Activated T-cell treated with anti-CD3 and anti-CD28 coated beads for 24 hours (primary cell): ENCODE measurements at places on chromosomes 2 and 18.

GRCh38 chr2:217863883-217864282, 138.9 kb downstream of the TNS1 start:
- no peak for DNase-seq

DNA sequence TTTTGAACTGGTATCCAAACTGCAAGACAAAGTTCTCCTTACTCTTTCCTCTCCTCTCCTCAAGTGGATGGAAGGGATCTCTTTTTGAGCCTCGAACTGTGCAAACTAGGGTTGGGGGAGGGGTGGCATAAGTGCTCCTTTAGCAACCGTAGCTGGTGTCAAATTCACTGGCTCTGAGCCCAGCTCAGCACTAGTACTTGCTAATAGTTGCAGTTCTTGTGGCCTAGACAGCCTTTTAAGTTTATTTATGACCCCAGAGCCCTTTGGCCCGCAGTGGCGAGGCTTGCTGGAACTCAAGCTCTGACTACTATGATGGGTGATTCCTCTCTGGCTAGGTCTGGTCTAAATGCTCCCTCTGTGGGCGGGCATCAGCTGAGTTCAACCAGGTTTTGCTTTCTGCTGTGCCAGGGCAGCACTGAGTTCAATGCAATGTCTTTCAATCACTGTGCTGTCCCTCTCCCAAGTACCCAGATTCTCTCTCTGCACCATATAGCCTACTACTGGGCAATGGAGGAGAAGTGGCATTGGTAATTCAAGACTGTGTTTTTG, 528.4 kb upstream of the SYT4 start:
- DNase-seq: no peak

GRCh38 chr2:186526281-186526680, 40.2 kb downstream of the ZC3H15 start:
- no peak for DNase-seq

- DNase-seq: no peak
Measured at GRCh38 chr2:157312866-157313486, 12.6 kb downstream of the ERMN start.

- no peak for DNase-seq
Measured at GRCh38 chr2:1701556-1702185, 42.6 kb downstream of the PXDN start.

- DNase-seq: no peak
Measured at GRCh38 chr2:241551599-241551997, 6.9 kb upstream of the BOK start.

DNA sequence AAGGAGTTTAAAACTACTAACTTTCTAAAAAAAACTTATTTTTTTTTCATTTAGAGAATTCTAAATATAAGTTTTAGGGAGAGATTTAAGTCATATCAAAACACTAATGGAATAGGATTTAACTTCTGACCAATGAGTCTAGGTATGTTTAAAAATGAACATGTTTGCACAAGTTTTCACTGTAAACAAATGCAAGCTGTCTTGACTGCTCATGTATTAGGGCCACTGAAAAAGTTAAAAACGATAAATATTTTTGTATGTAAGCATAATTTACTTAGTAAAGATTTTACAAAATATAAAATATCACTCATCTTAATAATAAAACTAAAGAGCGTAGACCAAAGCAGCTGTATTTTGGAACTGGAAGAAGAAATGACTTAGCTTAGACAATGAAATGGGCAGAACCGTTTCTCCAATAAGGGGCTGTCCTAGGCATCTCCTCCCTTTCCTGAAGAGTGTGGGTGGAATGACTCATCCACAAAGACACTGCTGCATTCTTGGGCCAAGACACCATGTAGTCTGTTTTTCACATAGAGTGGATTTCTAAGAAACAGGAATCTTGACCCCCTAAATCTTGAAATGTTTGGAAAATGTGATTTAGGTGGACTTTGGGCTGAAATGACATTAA, 118.8 kb downstream of the MEP1B start:
- DNase-seq: no peak

DNA sequence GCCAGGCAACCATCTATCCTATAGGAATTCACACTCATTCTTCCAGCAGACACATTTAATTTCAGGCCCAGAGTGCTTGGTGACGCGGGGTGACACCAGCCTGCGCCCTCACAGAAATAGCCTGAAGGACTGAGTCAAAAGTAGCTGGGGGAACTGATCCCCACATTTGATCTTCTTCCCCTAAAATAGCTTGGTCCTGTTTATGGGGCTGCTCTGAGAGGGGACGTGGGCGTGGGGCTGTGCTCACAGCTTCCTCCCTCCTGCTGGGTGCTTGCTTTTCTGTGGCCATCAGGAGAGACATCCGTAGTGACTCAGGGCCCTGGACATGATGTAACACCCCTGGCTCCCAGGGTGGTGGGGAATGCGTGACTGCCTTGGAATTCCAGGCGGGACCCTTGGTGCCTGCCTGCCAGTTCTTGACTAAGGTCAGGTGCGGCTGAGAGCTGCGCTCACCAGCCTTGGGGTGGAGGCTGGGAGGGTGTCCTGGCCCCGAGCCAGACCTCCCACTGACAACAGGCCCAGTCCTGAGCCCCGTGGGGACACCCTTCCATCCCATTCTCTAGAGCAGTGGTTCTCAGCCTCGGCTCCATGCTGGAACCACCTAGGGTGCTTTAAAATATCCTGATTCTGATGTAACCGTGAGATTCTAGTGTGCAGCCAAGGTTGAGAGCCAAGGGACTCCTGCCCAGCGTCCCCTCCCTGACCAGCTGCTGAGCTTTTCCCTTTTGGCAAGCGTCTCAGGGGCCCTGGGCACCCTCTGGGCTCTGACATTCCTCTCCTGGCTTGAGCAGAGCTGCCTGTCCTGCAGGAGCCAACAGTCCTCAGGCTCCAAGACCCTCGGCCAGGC, 47.4 kb upstream of the SMAD7 start:
- no peak for DNase-seq

DNA sequence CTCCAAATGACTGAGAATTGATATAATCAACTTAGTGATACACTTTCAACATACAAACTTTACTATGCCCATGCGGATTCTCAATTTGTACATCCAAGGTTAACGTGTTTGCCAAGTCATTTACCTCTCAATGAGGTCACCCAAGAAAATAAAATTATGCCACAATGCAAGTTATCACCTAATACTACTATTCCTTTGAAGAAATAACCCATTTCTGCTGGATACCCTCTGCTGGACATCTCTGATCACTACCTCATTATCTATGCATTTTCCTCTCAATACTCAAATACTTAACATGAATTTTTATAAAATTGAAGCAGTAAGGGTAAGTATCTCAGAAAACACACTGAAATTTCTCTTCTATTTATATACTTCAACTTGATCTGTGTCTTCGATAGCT, 12.7 kb downstream of the HNRNPLL start:
- no peak for DNase-seq

DNA sequence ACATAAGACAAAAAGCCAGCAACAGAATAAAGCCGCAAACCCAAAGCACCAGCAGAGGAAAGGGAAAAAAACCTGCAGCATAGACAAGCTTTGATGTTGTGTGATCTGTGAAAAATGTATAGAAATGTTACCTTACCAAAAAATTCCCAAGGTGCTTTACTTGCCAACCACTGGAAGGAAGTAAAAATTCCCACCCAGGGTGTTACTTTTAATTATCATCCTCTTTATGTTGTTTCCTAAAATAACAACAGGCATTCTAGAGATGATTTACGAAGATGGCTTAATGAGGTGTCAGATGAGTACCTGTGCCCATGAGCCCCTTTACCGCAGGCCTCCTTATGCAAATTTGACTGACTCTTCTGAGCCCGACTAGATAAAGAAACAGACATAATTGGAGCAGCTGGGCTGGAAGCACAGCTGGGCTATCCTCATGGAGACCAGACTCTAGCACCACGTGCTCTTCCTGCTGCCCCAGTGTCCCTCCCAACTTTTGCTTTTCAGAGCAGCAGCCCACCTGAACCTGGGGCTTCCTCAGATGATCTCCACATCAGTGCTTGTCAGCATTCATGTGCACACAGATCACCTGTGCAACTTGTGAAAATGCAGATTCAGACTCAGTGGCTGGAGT, 41.5 kb downstream of the SRSF7 start:
- no peak for DNase-seq

- DNase-seq: no peak
Measured at GRCh38 chr18:73948497-73948896, 199.1 kb downstream of the FBXO15 start.

- no peak for DNase-seq
Measured at GRCh38 chr2:74739129-74739528, 85.1 kb downstream of the SEMA4F start.

- DNase-seq: peak; percentile 47
Measured at GRCh38 chr2:241540771-241541561, 17.6 kb upstream of the BOK start.

DNA sequence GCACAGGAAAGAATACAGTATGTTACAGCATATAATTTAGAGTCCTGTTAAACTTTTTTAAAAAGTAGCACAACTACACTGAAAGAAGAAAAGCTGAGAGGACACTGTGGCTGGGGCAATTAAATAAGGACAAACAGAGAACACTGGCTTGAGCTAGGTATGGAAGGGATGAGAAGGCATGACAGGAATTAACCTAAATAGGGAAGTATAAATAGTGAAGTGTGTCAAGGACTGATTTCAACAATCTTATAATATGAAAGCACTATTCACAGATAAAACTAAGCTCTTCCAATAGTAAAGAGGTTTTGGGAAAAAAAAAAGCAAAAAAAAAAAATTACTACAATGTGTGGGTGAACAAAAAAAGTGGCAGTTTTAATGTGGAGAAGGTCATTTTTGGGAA, 45.5 kb downstream of the PPP3R1 start:
- no peak for DNase-seq

DNA sequence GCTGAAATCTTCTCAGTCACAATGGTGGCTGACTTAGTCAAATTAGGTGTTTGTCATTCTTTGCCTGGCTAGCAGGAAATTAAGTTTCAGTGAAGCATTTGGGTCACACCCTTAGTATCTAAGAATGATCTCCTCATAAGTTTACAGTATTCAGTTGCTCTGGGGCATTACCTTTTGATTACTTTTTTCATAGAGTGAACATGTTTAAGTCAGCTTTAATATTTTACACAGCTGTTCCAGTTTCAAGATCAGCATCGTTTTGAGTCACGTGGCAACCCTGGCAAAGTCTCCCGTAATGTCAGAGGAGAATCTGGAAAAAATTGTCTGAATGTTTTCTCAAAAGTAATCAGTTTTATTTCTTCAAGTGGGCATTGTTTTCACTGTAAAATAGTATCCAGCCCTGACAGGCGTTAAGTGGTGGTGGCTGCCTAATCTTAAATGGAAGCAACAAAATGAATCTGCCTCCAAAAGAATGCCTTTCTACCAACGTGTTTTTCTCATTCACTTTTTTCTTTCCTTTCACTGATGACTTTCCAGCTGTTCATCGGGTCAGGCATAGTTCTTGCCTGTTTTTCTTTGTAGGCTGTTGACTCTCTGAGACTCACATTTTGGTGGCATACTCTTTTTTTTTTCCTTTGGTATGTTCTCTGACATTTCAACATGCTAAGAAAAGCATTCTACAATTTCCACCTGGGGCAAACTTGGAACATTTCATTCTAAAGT, 319.6 kb upstream of the TCF4 start:
- DNase-seq: no peak

- no peak for DNase-seq
Measured at GRCh38 chr2:194103941-194104659, 1552.9 kb upstream of the SLC39A10 start.

DNA sequence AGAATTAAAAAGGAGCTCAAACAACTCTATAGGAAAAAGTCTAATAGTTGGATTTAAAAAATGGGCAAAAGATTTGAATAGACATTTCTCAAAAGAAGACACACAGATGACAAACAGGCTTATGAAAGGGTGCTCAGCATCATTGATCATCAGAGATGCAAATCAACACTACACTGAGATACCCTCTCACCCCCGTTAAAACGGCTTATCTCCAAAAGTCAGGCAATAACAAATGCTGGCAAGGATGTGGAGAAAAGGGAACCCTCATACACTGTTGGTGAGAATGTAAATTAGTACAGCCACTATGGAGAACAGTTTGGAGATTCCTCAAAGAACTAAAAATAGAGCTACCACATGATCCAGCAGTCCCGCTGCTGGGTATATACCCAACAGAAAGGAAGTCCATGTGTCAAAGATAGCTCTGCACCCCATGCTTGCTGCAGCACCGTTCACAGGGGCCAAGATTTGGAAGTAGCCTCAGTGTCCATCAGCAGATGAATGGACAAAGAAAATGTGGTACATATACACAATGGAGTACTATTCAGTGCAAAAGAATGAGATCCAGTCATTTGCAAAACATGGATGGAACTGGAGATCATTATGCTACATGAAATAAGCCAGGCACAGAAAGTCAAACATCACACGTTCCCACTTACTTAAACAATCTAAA, 46.7 kb upstream of the B3GNT7 start:
- no peak for DNase-seq

- DNase-seq: no peak
Measured at GRCh38 chr2:231138699-231139098, 13.9 kb upstream of the HTR2B start.

DNA sequence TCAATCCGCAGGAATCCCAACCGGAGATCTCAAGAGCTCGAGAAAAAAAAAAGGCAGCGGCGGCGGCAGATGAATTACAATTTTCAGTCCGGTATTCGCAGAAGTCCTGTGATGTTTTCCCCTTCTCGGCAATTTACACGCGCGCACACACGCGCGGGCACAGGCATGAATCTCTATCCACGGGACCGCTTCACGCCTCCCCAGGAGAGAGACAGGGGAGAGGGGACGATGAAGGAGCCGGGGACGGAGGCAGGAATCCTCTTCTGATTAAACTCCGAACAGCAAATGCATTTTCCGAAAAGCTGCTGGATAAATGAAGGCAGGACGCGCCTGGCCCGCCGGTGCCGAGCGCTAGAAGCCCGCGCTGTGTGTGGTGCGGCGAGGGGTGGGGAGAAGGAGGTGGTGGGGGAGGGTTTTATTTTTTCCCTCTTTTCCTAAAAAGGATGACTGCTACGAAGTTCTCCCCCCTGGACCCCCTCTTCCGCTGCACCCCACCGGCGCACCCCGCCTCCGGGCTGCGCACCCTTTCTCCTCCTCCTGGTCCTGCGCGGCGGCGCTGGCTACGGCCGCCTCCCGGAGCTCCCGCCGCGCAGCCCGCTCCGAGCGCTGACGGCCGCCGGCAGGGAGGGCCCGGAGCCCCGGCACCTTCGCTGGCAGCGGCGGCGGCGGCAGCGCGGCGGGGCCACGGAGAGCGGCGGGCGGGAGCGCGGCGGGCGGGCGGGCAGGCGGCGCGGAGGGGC, at the start of gene BCL2:
BCL2 (minus strand) TSS at position 387 of the 740 bp plus-strand sequence.
- DNase-seq: no peak

DNA sequence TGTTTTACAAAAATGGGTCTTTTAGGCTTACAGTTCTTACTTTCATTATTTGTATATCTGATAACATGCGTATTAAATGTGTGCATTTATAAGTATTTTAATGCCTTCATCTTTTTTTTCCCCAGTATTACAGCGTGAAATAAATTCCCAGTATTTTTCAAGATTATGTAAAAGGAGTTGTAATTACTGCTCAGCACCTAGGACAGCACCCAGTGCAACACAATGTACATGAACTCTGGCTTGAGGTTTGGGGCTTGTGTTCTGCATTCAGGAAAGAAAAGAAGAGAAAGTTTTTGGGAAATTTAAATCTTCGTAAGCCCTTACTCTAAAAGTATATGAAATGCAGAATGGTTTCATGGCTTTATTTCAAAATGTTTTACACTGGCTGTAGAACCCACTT, 16.7 kb downstream of the ZNF638 start:
- no peak for DNase-seq

- no peak for DNase-seq
Measured at GRCh38 chr2:69195706-69196105, 182.7 kb downstream of the ANTXR1 start.
